ENCODE measurements at places on chromosomes 3 and 15.

GRCh38 chr15:35560870-35561269 is 14.9 kb upstream of the DPH6 start:
- no peak for DNase-seq

GRCh38 chr15:66996094-66996493 is 69.3 kb upstream of the SMAD3 start:
- no peak for DNase-seq

DNA sequence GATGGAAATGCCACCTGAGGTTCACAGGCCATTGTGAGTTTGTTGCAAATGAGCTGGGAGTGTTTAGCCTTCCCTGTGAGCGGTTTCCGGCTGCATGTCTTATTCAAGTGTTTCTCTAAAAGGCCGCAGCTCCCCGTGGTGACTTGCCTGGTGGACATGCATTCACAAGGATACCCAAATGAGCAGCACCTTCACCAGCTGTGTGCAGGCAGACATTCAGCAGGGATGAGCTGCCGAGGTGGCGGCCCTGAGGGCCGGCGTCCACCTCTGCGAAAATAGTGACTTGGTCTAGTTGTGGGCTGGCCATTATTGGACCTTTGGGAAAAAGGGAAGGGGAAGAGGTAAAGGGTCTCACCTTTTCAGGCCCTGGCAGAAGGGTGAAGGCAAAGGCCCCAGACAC is 23.4 kb downstream of the SPSB4 start:
- no peak for DNase-seq

GRCh38 chr15:59567324-59567723 is 44.3 kb upstream of the GCNT3 start:
- DNase-seq: no peak

DNA sequence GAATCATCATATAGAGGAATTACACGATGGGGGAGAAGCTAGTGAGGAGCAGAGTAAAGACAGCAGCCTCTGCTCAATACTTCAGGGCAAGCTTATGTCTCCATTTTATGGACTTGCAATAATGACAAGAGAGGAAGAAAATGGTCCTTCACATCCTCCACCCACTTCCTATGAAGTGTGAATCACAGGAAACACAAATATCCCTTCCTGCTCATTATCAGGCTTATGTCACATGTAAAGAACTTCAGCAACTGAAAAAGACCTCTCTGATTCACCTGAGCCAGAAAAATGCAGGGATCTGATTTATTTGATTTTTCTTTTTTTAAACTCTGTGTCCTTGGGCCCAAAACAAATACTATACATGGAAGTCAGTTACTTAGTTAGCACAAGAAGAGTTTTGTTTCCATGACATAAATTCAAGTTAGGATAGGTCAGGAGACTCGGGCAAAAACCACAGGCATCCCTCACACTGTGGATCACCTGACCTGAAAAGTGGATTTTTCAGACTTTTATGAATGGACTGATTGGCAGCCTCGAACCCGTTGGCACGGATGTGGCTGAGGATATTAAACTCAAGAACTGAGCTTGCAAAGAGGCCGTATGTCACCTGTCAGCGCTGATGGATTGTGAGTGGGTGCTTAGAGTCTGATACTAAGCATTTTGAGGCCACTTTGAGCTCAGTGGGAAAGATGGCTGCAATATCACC is 620.8 kb upstream of the MDFIC2 start:
- no peak for DNase-seq

DNA sequence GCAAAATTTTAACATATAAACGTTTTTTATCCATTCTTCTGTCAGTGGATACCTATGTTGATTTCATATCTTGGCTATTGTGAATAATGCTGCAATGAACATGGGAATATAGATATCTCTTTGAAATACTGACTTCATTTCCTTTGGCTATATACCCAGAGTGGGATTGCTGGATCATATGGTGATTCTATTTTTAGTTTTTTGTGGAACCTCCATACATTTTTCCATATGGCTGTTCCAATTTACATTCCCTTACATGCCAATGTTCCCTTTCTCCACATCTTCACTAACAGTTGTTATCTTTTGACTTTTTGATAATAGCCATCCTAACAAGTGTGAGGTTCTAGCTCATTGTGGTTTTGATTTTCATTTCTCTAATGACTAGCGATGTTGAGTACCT is 344.6 kb downstream of the EPHA3 start:
- DNase-seq: no peak

DNA sequence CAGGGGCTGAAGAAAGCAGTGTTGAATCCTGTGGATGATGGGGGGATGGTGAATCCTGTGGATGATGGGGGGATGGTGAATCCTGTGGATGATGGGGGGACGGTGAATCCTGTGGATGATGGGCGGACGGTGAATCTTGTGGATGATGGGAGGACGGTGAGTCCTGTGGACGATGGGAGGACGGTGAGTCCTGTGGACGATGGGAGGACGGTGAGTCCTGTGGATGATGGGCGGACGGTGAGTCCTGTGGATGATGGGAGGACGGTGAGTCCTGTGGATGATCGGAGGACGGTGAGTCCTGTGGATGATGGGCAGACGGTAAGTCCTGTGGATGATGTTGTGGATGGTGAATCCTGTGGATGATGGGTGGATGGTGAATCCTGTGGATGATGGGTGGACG is 170.7 kb downstream of the SV2B start:
- no peak for DNase-seq

GRCh38 chr3:154762486-154762885 is 317.6 kb upstream of the MME start:
- DNase-seq: no peak

- no peak for DNase-seq
These were observed 12.9 kb downstream of the MB21D2 start for GRCh38 chr3:192904632-192905289.

- DNase-seq: no peak
These were observed 26.1 kb downstream of the SKIL start for GRCh38 chr3:170383567-170383966.

GRCh38 chr3:66675366-66675765 is 174.5 kb upstream of the LRIG1 start:
- DNase-seq: no peak

- DNase-seq: no peak
These were observed 125.9 kb upstream of the DLG1 start for GRCh38 chr3:197424266-197424665.

DNA sequence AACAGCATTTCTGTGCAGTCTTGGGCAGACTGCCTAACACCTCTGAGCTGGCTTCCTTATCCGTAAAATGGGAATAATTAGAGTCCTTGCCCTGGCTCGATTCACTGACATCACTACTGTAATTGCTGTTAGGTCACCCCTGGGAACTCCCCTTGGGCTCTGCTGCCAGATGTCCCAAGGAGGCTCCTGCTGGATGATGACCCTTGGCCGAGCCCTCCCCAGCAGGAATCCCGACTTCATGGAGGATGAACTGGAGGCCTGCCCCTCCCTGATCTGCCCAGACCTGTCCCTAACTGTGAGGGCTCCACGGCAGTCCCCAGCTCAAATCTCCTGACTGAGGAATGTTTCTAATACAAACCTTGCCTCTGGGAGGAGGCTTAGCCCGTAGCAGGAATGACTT is 18.0 kb downstream of the ESYT3 start:
- DNase-seq: no peak

- DNase-seq: no peak
These were observed 19.3 kb downstream of the ALCAM start for GRCh38 chr3:105385819-105386508.

DNA sequence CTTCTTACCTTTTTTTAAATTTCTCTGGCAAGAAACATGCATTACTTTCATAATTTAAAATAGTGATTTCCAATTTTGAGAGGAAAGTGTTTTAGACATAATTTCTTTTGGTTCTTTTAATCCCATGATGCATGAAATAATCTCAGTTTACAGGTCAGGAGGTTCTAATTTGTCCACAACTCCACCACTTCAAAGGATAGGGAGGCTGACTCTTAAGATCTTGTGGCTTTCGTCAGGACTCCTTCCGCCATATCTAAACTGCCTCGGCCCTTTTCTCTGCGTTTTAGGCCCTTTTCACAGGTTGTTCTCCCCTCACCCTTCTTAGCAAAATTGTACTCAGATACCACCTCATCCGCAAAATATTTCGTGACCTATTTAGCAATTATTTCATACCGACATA is 8.0 kb downstream of the DYNC1LI1 start:
- DNase-seq: no peak

GRCh38 chr3:148911592-148911991 is 46.5 kb downstream of the CPA3 start:
- DNase-seq: no peak

DNA sequence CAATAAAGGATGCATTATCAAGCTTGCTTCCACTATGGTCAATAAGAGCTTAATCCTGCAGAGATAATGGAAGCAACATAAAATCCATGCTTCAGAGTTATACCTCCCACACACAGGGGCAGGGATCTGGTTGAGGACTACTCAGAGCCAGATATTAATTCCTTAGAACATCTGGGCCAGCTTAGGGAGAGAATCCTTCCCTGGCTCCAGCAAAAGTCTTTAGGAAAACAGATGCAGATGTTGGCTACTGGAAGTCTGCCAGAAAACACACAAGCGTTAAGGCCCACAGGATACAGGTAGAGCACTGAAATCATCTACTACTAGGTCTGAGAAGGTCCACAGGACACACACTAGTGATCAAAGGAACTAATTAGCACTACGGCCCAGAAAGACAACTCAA is 25.2 kb downstream of the TMEM202 start:
- DNase-seq: no peak

GRCh38 chr15:41331833-41332193 is 578 bp downstream of the OIP5 start:
- DNase-seq: no peak

- no peak for DNase-seq
These were observed 140.2 kb downstream of the GMNC start for GRCh38 chr3:190722181-190722905.

GRCh38 chr3:20185679-20186599 is at the start of gene SGO1:
SGO1 (minus strand) TSS chr3:20186206; CDS start chr3:20184027, 2,179 bp downstream.
- DNase-seq: peak; percentile 98

DNA sequence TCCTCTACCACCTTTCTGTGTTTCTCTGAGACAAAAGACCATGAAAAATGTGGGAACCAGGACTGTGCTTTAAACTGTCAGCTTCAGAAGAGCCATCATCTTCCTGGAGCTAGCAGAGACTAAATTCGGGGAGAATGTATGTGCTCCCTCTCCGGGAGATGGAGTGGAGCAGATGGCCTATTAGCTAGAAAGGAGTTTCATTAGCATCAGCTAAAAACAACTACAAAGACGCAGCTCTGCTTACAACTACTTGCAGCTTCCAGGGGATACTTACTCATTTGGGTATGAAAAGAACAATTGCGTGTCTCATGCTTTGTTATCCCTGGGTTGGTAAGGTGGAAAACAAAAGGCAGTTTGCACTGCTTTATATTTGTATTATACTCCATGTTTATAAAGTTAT is 159.6 kb downstream of the MFSD1 start:
- DNase-seq: no peak

DNA sequence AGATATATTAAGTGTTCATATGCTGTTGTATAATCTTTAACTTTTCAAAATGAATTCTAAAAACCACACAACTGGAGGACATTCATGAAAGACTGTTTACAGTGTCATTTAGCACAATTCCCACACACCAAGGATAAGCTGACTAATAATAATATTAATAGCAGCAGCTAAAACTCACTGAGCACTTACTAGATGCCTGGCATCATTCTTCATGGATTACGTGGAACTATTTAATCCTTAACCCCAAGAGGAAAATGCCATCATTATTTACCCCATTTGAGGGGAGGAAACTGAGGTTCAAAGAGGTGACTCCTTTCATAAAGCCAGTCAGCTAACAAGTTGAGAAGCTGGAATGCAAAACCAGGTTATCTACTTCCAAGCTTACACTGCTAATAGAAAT is 77.0 kb downstream of the TMEM108 start:
- DNase-seq: no peak

DNA sequence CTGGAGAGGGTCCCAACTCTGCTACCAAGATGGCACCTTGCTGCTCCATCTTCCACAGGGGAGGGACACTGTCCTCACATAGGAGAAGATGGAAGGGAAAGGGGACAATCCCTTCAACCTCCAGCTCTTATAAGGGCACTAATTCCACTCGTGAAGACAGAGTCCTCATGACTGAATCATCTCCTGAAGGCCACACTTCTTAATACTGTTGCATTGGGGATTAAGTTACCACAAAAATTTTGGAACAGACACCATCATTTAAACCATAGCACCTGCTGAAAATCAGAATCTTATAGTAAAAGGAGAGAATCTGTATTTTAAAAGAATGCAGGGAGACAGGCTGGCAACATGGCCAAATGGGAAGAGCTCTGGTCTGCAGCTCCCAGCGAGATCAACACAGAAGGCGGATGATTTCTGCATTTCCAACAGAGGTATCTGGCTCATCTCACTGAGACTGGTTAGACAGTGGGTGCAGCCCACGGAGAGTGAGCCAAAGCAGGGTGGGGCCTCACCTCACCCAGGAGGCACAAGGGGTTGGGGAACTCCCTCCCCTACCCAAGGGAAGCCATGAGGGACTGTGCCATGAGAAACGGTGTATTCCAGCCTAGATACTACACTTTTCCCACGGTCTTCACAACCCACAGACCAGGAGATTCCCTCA is 69.4 kb upstream of the LIPC start:
- DNase-seq: no peak

DNA sequence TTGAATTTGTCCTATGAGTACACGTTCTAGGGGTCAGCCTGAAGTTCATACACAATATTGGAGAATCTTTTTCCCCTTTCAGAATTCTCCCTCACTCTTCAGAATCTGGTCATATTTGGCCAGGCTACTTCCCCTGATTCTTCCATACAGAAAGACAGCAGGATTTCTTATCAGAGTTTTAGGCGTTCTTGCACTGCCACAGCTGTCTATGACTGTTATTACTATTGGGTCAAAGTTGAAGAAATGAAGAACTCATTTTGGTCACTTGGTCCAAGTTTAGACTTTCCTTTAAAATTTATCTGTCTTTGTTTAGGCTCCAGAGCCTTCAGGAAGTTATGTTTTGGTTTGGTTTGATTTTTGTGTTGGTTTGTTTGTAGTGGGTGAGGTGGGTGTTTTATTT is 12.0 kb downstream of the TEX55 start:
- no peak for DNase-seq

GRCh38 chr3:172815857-172816256 is 65.3 kb downstream of the ECT2 start:
- no peak for DNase-seq

GRCh38 chr3:46966811-46967210 is 9.7 kb downstream of the CCDC12 start:
- DNase-seq: no peak

DNA sequence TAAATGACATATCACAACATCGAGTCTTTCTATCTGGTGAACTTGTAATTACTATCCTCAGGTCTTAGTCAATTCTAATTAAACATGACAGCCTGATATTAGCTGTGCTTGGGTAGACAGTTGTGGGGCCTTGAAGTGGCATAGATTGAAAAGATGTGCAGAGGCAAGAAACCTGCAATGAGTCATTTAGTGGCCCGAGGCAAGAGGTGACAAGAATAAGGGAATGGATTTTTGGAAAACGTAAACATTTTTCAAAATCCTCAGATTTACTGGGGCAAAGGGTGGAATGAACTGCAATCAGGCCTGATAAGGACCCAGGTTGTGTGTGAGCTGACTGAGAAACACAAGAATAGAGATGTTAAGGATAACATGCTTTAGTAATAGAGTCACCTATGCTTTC is 29.5 kb upstream of the ULK4 start:
- DNase-seq: no peak

GRCh38 chr3:55169608-55170072 is 241.8 kb upstream of the LRTM1 start:
- DNase-seq: no peak
